Natural killer cell treated with Interleukin-12 subunit alpha and Interleukin-12 subunit beta and Interleukin-15 and Interleukin-18, amount 100 ng/mL, for 72 hours (primary cell): ENCODE measurements at places on chromosomes 13 and 19.

DNA sequence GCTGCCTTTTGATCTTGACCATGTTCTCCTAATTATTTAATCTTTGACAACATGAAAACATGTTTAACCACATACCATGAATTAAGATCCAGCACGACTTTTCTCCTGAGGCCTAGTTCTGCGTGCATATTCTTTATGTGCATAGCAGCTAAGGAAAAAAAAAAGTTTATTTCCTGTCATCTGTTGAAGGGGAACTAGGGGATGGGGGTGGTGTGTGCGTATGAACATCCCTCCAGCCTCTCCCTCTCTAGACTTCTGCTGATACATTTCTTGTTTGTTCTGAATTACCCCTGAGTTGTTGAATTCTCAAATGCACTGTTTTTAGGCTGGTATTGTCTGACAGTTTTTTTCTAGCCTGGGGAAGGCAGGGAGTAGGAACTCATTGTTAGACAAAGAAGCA, 543.3 kb downstream of the FGF9 start:
- DNase-seq = no peak

DNA sequence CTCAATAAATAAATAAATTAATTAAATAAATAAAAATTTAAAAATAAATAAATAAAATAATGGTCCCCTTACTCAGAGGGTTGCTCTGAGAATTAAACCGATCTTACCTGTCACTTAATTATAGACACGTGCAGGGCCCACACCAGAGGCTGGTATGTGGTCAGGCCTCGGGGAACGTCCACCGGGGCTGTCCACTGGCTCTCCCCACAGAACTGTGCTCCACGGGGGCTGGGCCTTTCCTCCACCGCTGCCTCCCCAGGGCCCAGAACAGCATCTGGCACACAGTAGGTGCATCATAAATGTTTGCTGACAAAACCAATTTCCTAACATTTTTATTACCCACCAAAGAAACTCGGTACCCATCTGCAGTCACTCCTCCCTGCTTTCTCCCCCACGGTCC, 69.2 kb downstream of the CEBPG start:
- DNase-seq = no peak

DNA sequence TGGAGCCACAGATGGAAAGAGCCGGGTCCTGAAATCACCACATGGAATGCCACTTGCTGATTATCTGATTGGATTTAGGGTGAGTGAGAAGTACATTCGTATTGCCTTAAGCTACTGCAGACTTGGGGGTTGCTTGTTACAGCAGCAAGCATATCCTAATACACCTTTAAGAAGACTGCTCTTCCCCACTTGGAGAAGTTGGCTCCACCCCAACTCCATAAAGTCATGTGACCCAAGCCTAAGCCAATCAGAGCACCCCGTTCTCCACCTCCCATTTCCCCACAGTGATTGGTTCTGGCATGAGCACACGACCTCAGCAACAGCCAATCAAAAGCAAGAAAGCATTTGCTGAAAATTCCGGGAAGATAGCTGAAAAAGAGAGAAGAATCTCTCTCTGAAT, 23.1 kb downstream of the CACNA1A start:
- no peak for DNase-seq

DNA sequence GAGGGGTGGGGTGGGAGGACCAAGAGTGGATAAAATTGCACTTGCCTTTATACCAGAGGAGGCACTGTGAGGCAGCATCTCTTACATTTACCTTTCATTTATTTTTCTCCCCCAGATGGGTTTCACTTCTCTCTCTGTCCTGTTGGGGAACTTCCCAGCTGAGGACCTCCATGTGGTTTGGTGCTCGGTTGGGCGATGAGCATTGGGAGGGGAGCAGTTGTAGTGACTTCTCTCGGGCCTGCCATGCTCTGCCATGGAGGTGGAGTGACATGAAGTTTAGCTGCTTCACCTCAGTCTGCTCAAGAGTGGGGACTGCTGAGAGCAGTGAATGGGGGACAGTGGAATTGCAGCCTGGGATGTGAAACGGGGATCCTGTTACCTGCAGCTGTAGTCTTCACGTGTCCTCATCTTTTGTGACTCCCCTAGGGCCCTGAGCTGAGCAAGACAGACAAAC, 23.1 kb upstream of the CXCL17 start:
- DNase-seq = peak; percentile 25

DNA sequence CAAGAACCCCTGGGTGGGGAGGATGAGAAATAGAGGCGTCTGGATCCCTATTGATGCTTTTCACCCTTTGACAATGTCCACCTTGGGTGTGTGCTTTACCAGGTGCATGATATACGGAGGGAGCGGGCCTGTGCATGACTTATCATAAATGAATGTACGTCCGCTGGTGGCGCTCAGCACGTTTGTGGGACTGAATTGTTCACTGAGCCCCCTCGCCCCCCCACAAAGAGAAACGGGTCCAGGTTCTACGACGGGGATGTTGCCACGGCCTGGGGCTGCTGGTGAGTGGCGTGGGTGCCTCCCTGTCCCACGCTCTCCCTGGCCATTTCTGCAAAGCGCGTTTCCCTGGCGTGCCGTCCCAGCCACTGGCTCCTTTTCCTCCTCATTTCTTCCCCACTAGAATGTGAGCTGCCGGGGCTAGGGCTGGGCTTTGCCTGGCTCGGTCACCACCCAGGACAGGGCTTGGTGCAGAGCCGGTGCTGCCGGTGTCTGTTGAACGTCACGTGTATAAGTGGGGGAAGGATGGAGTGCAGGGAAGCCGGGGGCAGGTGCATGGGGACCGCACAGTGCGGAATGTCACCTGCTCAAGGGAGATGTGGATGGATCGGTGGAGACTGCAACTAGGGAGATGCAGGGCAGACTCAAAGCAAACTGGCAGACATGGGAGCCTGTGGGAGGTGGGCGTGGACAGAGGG, 21.6 kb downstream of the LRRC4B start:
- DNase-seq = no peak

- no peak for DNase-seq
Observed at GRCh38 chr13:106882246-106882645, 314.3 kb upstream of the ARGLU1 start.

GRCh38 chr19:44807162-44807561, 1.7 kb upstream of the BCAM start:
- no peak for DNase-seq

DNA sequence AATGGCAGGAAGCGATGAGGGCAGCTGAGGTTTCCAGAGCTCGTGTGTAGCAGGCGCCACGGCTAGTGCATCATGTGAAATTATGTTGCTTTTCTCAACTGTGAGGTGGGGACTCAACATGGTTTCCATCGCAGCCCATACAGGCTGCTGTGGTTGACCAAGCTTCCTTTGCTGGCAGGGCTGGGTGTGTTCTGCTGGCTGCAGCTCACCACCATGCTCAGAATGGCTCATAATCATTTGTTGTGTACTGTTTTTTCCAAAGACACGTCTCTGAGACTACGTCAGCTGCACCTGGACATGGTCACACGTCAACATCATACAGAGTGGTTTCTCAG, 16.1 kb upstream of the RASA3 start:
- DNase-seq = peak; percentile 84

DNA sequence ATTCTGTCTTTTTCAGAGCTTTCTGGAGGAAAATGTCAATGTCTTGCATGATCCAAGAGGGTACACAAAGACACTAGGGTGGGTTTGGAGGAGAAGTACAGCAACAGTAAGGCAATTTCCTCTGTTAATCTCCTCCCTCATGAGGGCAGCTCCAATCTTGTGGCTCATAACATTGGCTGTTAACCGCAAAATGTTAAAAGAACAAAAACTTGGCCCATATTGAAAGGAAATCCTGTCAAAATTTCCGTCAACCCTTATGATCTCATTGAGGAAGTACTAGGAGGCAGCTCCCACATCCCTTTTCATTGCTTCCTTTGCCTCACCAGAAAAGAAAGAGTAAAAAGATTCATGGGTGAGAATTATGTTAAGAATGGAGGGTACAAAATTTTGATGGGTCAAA, 11.6 kb downstream of the OXGR1 start:
- no peak for DNase-seq

DNA sequence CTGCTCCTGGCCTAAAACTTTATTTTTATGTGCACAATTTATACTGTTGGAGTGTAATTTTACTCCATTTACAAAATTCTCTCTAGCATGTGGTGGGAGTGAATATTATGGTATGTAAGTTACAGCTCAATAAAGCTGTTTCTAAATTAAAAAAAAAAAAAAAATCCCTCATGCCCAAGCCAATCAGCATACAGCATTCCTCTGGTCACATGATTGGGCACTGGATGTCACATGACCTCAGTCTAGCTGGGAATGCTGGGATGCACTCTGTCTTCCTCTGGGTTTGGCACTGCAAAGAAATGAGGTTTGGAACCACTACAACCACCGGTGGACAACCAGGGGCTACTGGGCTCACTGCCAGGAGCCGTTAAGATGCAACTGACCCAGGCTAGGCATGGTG, 67.6 kb downstream of the ZNF557 start:
- DNase-seq = no peak

GRCh38 chr13:28100150-28101121, at the start of gene FLT3:
Gene FLT3, minus strand, starts transcription at chr13:28100576. Its CDS starts 66 bp downstream, at chr13:28100510.
- DNase-seq = no peak

- no peak for DNase-seq
Observed at GRCh38 chr19:6271721-6272410, 7.9 kb downstream of the MLLT1 start.

GRCh38 chr13:99363391-99363790, 56.2 kb upstream of the GPR183 start:
- DNase-seq = no peak

GRCh38 chr19:50362030-50362412, 3.4 kb downstream of the NAPSA start:
- no peak for DNase-seq
